ENCODE measurements at places on chromosomes 1 and 21. TPM values are rescaled to one million over a fixed set of nuclear protein-coding genes. Genes with fewer than 3 reads are reported as not detected.

The A3GALT2 gene
- not detected for total RNA-seq

The OR2M3 gene
- total RNA-seq = not detected

The MINDY1 gene
- 5.7 TPM for total RNA-seq

The FCGR3A gene
- 0.58 TPM for total RNA-seq

All from CD8-positive, alpha-beta memory T cell (primary cell).